Breast epithelium (tissue), 4 donors: ENCODE measurements at places on chromosomes 1 and 21.

GRCh38 chr1:183674886-183675285 is 21.8 kb upstream of the APOBEC4 start:
- DNase-seq, result no peak

DNA sequence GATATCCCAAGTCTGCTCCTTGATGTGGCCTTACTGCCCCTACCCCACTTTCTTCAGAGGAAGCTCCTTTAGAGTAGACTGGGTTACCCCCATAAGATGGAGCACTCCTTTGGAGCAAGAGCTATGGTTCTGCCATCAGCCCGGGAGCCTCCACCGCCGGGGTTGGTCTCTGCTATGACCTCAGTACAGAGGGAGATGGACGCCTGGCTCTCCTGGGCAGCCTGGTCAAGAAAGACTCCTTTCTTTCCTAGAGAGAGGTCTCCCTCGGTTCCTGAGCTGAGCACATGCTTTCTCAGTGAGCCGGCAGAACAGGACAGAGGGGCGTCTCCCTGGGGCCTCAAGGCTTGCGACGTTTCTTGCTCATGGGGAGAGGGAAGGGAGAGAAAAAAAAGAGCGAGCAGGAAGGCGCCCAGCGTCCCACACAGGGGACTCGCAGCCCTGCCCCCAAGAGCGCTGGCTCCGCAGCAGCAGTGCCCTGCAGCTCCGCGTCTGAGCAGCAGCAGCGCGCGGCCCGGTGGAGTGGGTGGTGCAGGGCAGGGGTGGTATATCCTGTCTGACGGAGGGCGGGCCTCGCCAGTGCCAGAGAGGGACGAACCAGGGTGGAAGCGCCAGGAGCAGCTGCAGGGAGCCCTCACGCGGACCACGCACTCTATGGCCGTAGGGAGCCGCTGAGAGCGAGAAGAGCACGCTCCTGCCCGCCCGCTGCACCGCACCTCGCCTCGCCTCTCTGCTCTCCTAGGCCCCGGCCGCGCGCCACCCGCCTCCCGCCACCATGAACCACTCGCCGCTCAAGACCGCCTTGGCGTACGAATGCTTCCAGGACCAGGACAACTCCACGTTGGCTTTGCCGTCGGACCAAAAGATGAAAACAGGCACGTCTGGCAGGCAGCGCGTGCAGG is at the start of gene PKP1:
PKP1 (plus strand) TSS at position 576 of the 899 bp plus-strand sequence; CDS start at position 773, 197 bp downstream.
- DNase-seq, result peak; percentile 77

GRCh38 chr1:203077956-203078355 is 7.9 kb downstream of the MYOG start:
- no peak for DNase-seq

- DNase-seq, result no peak
Observed at GRCh38 chr1:118890851-118891384, 97.2 kb downstream of the TBX15 start.

GRCh38 chr1:8408151-8408839 is 90.4 kb downstream of the SLC45A1 start:
- DNase-seq, result no peak
